GM06990 (cell line): ENCODE measurements at places on chromosomes 1 and 21.

GRCh38 chr1:172895050-172895460 is 155.7 kb downstream of the TNFSF18 start:
- DNase-seq: no peak

DNA sequence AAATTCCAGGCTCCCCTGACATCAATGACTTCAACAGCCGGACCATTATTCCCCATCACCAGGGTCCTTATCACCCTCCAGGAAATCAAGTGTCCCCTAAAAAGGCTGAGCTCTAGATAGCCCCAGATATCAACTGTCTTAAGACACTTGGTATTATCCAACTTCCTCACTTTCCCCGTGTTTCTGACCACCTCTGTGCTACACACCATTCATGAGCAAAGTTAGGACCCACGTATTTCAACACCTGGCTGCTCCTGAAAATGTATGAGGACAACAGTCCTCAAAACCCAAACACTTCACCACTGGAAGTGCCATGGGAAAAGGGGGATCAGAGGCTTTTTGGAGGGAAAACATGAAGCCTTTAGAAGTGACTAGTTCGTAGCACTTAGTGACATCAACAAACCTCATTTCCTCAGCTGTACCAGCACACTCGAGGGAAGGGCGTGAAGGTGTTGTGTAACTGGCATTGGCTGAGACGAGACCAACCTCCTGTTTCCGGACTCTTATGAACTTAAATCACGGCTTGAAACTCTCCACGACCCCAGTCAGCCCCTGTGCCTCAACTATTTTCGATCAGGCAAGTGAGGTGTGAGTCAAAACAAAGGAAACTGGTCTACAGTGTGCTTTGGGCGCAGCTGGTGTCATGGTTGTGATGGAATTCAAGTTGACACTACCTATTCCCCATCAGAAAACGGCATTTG is 4.1 kb upstream of the CHD5 start:
- DNase-seq: no peak

DNA sequence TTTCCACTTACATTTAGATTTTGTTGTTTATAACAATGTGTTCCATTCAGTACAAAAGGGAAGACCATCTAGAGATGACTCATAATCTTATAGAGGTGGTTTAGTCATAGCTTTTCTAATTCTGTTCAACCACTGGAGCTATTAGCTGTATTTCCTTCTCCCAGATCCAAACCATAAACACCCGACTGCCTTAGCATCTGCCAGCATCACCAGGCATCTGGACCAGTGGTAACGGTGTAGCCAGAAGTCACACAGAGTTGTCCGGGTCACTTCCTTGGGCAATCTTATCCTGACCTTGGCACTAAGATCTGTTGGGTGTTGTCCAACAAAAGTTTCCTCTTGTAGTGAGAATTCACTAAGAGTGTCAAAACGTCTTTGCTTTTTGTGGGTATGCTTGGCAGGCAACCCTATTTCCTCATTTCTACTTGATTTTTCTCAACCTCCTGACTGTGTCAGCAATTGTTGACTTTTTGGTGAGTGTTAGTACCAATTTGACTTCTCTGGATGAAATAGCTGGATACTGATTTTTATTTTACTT is 372.1 kb upstream of the B3GALT2 start:
- DNase-seq: no peak

DNA sequence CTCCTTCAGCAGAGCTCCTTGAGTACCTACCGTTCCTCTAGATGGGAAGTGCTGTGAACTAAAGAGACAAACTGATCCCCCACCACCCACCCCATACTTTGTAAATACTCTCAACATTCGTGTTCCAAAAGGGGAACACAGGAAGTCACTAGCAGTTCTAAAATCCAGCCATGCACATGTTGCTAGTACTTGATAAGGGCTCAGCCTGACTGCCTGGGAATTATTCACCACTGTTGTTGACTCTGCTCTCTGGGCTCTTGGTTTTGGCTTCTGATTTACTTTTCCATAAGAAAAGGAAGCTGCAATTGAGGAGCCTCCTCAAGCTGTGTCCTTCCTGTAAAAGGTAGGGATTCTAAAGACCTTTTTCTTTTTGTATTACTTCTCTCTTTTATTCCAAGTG is 67.5 kb downstream of the IVNS1ABP start:
- no peak for DNase-seq

GRCh38 chr1:227925582-227926198 is 22.0 kb downstream of the WNT9A start:
- no peak for DNase-seq

DNA sequence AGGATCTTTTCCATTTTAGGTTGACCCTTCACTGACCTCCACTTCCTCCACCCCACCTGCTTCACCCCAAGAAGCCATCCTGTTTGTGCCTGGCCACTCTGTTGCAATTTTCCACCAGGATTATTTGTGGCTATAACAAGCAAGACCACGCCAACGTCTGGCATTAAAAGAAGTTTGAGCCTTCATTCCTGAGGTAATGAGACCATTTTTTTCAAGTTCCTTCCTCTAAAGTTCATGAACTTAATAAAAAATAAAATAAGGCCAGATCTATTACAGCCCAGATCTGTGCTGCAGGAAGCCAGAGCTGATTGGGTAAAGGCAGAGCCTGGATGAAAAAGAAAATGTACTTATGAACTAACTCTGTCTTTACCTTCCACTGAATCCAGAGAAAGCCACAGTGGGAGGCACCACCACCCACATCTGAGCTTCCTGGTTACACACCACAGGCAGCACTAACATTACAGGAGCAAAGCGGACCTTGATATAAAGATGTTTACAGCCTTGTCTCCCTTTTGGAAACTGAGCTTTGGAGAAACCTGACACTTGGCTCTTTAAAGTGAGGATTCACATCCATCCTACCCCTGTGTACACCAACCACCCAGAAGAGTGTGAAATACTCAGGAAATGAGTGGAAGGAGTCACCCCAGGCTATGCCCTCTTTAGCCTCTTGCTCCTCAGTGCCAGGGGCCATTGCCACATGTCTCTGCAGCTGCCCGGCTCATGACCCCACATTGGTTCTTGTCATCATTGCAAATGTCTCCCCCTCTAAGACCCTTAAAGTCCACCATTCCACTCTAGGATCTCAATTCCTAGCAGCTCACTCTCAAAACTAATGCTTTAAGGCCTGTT is 293.6 kb downstream of the PLPP3 start:
- DNase-seq: no peak

DNA sequence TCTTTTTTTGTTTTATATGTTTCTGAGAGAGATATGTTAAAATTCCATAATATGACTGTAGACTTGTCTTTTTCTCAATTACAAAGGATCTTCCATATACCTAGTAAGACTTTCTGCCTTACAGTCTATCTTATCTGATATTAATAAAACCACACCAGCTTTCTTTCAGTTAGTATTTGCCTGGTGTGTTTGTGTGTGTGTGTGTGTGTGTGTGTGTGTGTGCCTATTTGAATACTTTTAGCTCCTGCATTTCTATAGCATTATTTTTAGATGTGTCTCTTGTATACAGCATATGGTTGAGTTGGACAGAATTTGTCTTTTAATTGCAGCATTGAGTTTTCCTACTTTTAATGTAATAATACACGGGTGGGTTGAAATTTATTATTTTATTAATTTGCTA is 27.5 kb downstream of the ST6GALNAC3 start:
- DNase-seq: no peak

DNA sequence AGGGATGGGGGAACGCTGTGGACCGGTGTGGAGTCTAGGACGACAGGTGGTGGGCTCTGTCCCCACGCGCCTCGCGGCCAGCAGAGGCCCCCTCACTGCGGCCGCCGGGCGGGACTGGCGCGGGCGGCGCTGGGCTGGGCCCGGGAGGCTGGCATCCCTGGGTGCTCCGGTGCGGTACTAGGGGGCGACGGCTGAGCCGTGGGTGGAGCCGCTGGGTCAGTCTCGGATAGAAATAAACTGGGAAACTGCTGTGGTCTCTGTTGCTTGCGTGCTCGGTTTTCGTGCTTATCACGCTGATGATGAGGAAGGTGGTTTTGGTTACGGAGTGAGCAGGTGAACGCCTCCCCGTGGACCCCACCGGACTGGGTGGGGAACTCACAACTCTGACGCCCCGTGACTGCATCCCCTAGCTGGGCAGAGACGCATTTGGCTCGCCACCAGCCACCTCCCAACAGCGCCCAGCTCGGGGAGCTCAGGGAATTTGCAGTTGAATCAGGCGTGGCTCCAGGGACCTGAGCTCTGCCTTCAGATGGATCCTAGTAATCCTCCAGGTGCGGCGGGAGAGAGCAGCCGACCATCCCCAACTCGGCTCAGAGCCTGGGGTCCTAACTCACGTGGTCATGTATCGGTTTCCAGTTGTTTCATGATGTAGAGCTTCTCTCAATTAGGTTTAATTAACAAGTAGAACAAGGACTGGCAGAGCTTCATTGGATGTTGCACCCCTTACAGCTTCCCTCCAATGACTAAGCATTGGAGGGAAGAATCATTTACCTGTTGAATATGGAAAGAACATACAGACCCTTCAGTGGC is 32.1 kb downstream of the HSD17B7 start:
- no peak for DNase-seq

- no peak for DNase-seq
Measured at GRCh38 chr1:107680579-107680985, 284.4 kb downstream of the VAV3 start.

DNA sequence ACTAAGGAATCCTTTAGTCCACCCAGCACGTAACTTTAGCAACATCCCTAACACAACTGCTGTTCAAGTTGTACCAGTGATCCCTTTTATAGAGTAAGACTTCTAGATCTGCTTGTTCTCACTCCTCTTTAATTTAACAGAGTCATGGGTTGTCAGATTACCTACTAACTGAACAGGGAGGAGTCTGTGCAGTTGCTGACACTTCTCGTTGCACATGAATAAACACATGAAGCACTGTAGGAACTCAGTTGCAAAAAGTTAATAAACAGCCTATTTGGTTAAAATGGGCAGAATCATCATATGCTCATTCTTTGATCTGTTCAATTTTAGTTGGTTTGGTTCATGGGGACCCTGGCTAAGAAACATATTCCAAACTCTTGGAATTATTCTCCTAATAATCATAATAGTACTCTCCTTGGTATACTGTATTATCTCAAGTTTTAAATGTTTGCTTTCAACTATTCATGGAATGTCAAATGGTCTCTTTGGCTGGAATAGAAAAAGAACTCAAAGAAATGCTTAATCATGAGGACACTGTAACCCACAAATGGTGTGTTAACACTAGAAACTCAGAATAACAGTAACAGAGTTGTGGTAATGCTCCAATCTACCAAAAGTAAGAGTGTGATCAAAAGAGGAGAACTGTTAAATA is 15.6 kb downstream of the PLPPR5 start:
- DNase-seq: no peak

GRCh38 chr21:15135867-15136629 is 71.2 kb upstream of the NRIP1 start:
- no peak for DNase-seq

DNA sequence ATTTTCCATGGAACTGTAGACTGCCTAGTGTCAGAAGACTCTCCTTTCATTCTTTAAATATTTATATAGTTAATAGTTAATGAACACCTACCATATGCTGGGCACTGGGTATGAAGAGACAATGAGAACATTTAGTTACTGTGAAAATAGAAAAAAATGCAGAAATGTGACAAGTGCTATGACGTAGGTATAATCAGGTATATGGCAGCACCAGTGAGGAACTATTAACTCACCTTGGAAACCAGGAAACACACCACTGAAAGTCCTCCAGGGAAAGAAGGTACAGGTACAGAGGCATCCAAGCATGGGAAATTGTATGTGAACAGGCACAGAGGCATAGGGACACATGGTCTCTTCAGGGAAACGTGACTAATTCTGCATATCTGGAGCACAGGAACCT is 42.3 kb downstream of the DPT start:
- DNase-seq: no peak

DNA sequence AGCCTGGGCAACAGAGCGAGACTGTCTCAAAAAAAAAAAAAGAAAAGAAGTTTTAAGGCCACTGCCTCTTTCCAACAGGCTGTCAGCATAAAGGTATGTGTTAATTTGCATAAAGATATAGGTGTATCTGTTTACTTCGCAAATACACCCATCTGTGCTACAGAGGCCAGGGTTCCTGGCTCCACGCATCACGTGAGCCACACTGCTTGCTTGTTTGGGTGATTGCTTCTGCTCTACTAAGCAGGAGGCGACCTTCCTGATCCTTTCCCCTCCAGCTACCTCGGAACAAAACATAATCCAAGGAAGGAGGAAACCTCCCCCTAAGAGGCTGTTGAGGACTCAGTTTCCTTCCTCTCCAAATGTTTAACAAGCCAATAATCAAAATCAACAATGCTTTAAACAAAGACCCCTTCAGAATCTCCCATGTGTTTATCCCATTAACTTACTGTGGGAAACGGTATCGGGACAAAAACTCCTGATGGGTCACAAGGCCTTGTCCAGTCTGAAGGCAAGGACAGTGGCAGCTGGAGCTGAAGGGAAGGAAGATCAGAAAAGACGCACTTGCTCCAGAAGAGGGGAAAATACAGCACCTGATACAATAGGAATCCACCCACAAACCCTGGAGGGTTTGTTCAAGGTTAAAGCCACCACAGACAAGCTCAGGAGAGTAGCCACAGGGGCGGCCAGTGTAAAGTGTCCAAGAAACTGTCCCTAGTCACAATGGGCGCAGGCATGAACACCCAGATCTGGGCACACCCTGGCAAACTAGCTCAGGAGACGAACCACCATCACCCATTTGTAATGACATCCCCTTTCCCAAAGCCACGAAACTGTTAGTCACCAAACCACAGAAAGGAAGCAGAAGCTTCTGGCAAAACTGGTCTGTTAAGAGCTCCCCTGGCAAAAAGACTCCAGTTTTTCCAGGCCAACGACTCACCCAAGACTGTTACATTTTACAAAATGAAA is 17.2 kb downstream of the CTNNBIP1 start:
- no peak for DNase-seq

- no peak for DNase-seq
Measured at GRCh38 chr21:43609501-43610340, 49.6 kb downstream of the HSF2BP start.

- no peak for DNase-seq
Measured at GRCh38 chr1:161139766-161140165, 7.3 kb upstream of the DEDD start.

GRCh38 chr1:218361298-218362065 is 16.3 kb downstream of the TGFB2 start:
- DNase-seq: no peak

DNA sequence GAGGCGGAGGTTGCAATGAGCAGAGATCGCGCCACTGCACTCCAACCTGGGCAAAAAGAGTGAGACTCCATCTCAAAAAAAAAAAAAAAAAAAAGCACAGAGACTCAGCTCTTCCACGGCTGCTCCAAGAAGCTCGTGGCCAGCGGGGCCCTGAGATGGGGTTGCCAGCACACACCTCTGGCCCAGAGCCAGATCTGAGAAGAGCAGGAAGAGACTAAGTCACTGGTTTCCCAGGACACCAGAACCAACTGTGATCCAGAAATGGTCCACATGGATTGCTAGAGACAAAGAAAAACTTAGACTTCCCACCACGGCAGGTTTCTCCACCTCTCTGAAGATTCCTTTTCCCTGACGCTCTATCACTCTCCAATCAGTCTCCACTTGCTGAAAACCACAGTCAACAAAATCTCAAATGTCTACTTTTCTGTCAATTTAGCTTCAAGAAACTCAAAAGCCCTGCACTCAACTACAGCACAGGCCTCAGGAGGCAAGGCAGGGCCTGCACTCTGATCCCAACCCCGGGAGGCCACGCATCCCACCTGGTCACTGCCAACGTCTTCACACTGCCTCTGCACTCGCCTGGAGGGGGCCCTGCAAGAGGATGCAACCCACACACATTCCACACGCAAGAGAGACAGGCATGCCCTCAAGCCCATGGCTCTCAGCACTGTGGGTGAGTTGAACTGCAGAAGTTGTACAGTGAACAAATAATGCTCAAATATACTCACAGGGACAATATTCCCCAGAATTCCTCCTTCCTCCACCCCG is 79.0 kb downstream of the NPHP4 start:
- DNase-seq: no peak
